Central memory CD4-positive, alpha-beta T cell (primary cell): ENCODE measurements at places on chromosomes 4 and X.

- no peak for DNase-seq
These were observed 38.6 kb upstream of the EDA2R start for GRCh38 chrX:66677430-66677829.

GRCh38 chr4:84751707-84752106 lies 168.8 kb downstream of the CDS1 start:
- no peak for DNase-seq

- no peak for DNase-seq
These were observed 60.9 kb downstream of the CAMK2D start for GRCh38 chr4:113700602-113701150.

DNA sequence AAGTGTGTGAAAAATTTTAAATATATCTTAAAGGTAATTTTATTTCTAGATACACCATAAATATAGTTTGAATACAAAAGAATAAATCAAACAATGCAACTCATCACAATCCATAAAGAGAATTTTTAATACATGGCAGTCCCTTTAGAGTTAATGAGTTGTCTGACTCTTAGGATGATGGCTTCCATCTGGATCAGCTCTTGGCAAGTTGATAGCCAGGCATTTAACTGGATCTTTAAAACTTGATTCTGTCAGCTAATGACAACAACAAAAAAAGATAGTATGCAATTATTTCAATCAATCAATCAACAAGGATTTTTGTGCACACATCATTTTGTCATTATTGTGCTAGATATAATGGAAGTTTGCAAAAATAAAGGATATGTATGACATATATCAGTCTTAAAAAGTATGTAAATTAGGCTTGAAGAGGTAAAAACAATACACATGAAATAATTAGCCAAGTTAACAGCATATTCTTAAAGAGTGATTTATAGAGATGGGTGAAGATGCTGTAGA lies 174.9 kb upstream of the PCDH18 start:
- DNase-seq, result no peak

DNA sequence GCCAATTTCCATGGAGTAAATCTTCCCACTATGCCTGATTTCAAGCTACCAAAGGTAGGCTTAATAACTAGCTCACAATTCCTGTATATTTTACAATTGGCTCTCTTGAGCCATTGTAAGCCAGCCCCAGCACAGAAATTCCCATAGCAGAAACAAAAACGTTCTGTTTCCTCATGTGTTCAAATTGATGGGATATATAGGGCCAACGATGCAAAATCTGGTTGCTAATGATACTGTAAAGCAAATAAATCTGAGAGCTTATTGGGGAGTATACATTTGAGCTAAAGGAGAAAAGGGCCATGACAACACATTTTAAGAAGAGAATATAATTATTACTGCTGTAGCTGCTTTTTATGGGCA lies 267.1 kb upstream of the FTHL17 start:
- DNase-seq, result no peak

DNA sequence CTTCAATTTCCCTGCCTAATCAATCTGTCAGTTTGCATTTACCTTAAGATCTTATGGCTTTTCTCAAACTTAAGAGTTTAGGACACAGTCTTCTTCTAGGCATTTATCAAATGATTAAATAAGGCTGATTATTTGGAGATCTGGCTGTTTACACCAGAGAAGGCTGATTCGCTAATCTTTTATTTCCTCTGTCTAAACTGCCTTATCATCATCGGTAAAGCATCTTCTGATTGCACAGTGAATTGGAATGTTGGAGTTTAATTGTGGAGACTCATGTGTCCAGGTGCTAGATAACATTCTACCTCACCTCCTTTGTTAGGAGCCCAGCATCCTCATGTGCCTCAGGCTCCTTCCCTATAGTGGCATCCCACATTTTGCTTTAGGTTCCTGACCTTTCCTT lies 100.3 kb upstream of the DDIT4L start:
- DNase-seq, result no peak

GRCh38 chr4:155569960-155570515 lies 96.6 kb upstream of the GUCY1A1 start:
- DNase-seq, result no peak

DNA sequence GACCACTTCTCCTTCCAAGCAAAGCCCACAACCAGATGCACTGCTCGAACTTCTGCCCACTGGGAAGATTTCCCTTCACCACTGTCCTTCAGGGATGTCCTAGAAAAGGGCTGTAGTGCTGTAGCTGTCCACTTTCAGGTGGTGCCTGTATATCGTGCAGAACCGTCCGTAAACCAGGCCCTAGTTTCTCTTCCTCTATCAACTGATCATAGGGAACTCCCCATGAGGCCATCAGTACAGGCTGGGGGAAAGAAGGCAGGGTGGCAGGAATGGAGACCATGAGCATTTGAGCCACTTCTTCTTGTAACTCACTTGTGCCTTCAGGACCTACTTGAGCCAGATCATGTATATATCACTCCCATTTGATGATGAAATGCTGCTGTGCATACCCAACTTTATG lies 57.3 kb upstream of the FAM9B start:
- no peak for DNase-seq

DNA sequence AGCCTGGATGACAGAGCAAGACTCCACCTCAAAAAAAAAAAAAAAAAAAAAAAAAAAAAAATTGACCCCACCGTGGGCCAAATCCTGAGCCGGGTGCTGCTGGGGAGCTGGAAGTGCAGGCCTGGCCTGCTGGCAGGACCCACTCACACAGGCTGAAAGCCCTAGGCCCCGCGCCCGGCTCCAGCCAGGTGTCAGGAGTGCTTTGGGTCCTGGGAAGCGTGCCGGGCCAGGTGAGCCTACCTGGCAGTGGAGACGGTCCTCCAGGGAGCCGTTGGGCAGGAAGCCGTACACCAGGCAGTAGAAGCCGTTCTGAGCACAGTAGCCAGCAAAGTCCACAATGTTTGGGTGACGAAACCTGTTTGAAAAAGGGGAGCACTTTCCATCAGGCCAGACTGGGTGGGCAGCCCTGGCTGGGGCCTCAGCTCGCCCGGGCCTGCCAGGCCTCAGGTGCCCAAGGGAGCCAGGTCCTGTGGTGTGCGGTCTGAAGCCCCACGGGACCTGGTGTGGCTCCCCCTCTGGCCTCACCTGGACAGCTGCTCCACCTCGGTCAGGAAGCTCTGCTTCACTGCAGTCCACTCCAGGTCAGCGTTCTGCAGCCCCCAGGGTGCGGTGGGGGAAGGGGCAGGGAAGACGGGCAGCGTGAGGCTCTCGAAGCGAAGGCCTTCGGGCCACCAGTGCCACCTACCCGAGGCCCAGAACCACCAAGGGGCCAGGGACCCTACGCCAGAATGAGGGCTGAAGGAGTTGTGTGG lies 1.8 kb downstream of the IRAK1 start:
- no peak for DNase-seq

GRCh38 chr4:73803213-73803612 lies 33.3 kb upstream of the CXCL6 start:
- DNase-seq, result no peak

GRCh38 chr4:16448241-16448840 lies 222.1 kb upstream of the TAPT1 start:
- no peak for DNase-seq

- DNase-seq, result peak; percentile 8
These were observed 12.2 kb upstream of the TMEM164 start for GRCh38 chrX:109990582-109991276.

DNA sequence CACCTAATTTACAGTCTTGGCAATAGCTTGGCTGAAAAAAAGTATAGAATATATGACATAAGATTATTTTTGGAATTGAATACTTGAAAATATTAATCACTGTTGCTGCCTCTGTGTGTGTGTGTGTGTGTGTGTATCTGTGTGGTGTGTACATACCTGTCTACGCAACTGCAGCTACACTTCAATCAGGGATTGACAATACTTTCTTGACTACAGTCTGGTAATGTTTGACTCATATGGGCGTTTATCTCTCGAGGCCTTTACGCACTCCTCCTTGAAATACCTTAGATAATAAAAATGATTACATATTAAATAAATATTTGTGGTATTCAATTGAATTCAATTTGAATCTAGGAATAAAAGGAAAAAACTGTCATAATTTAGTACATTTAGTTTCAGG lies 565.2 kb downstream of the PCDH18 start:
- no peak for DNase-seq

DNA sequence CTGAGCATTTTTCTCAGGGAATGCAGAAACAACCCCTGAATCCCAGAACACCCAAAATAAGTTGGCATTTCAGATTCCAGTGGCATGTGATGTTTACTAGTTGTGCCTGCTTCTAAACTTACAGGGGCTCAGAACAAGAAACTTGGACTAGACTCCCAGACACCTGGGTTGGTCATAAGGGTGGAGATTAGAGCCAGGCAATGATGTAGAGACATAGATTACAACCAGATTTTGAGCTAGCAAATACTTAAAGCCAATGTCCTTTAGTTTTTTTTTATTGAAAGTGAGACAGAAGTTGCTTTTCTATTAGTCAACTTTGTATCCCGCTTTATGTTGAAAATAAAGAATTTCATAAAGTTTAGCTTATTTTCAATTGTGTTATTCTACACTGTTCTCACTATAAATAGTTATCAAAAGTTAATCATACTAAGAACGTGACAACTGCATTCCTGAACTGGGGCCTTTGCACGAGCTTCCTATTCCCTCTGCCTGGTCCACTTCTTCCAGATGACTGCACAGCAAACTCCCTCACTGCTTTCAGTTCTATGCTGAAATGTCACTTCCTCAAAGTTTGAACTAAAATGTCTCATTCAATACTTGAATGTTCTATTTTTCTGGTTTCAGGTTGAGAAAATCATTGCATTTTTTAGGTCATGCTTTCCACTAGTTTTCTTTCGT lies 224.7 kb upstream of the PPP1R2C start:
- no peak for DNase-seq

DNA sequence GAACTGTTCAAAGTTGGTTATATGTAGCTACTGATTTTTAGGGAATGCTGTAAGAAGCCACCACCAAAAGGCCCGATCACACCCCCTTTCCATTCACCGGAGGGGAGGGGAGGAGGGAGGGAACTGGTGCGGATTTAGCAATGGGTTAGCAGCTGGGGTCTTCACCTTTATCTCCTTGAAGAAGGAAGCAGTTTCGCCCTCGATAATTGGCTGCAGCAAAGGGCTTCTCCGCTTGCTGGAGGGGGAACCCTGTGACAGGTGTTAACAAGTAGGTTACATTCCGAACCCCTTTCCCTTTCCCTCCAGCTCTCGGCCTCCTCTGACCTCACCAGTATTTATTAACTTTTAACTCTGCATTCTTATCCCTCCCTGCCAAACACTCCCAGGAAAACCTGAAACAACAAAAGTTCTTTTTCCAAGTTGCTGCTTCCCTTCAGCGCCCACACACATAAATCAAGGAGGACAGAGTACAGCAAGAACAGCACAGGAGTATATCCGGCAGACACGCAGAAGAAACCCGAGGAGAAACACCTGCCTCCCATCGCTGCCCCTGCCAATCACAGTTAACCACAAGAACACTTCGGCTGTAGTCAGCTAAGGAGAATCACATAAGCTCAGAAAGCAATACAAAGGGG lies 39.8 kb upstream of the NAP1L5 start:
- DNase-seq, result peak; percentile 20

- no peak for DNase-seq
These were observed 506.9 kb downstream of the MAGEB5 start for GRCh38 chrX:26722666-26723428.

GRCh38 chr4:162364651-162365050 lies 200.9 kb upstream of the FSTL5 start:
- no peak for DNase-seq

DNA sequence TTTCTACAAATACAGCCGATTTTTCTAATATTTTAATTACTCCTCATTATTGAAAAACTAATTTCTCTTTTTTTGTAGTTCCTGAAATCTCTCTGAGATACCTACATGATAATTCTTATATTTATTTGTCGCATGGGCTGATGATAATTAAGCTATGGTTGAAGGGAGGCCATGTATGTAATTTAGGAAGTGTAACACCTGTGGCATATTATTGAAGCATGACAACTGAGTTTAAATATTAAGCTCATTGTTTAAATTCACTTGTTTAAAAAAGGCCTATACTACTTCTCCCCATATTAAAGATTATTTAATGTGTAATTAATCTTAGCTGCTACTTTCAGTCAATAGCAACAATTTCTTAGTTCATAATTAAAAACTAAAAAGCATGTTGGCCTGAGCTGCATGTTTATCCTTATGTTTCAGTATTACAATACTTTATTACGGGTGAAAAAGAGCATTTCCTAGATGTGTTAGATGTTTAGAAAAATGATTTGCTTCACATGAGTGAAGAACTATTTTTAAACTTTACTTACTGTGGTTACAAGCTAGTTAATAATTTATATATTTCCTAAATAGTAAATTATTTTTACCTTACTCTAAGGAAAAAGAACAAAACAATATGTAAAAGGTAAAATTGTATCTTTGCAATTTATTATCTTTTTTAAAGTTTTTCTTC lies 122.4 kb downstream of the RAP1GDS1 start:
- DNase-seq, result no peak

DNA sequence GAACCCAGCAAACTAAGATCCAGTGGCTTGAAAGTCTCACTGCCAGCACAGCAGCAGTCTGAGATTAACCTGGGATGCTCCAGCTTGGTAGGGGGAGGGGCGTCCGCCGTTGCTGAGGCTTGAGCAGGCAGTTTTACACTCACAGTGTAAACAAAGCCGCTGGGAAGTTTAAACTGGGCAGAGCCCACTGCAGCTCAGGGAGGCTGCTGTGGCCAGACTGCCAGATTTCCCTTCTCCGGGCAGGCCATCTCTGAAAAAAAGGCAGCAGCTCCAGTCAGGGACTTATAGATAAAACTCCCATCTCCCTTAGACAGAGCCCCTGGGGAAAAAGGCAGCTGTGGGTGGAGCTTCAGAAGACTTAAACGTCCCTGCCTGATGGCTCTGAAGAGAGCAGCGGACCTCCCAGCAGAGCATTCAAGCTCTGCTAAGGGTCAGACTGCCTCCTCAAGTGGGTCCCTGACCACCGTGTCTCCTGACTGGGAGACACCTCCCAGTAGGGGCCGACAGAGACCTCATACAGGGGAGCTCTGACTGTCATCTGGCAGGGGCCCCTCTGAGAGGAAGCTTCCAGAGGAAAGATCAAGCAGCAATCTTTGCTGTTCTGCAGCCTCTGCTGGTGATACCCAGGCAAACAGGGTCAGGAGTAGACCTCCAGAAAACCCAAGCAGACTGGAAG lies 45.1 kb upstream of the CDX4 start:
- no peak for DNase-seq

DNA sequence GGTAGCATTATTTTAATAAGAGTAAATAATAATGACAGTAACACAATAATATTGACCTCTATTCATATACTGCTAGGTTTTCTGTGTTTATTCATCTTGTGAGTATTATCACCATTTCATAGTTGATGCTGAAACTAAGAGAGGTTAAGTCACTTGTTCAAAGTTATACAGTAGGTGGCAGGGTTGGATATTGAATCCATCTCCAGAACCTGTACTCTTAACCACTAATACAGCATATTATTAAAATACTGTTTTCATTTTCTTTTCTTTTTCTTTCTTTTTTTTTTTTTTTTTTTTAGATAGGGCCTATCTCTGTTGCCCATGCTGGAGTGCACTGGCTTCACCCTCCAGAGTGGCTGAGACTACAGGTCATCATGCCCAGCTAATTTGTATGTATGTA lies 7.1 kb upstream of the ELF2 start:
- no peak for DNase-seq

DNA sequence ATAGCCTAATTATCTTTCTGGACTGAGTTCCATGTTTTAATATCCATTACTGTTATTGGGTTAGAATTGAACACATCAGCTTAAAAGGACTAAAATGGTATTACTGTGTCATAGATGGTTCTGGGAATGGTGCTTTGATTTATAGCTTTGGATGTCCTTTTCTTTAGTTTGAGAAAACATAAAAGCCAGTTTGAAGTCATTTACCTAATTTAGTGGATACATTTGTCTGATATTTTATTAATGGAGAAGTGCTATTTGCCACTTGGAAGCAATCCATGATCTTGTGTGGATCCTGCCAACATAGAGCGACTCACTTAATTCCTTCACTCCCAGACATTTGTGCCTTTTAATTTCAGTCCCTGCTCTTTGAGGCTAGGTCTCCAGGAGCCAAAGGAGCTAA lies 212.4 kb upstream of the PACRGL start:
- DNase-seq, result no peak
